Hippocampal formation (tissue), 2 donors: ENCODE measurements at places on chromosomes 11 and 22.

- no peak for DNase-seq
Measured at GRCh38 chr11:68610452-68611116, 73.8 kb upstream of the GAL start.

GRCh38 chr11:4682623-4683419 lies 14.8 kb downstream of the OR51E2 start:
- DNase-seq: no peak

GRCh38 chr11:102957953-102958352 lies 2.4 kb upstream of the MMP13 start:
- DNase-seq: no peak

- no peak for DNase-seq
Measured at GRCh38 chr11:22668005-22668796, 1.8 kb downstream of the GAS2 start.

GRCh38 chr11:103608566-103608965 lies 427.9 kb upstream of the DDI1 start:
- DNase-seq: no peak

DNA sequence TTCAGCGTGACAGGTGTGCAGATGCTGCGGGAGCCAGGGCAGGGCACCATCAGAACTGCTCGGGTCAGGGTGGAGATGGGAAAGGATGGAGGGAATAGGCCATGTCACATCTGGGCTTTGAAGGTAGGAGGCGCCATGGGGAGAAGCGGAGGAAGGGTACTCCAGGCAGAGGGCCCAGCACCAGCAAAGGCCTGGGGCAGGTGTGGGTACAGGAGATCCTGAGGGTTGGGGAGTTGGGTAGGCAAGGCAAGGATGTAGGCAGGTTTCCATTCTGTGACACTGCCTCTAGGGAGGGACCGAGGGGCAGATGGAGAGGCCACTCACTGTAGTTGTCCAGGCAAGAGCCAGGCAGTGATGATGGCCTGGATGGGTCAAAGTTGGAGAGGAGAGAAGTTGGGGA lies 8.5 kb downstream of the EMID1 start:
- no peak for DNase-seq
